Fibroblast of the aortic adventitia (primary cell): ENCODE measurements at places on chromosomes 3 and 15. TPM values are rescaled to one million over a fixed set of nuclear protein-coding genes. Genes with fewer than 3 reads are reported as not detected.

The AADACL2 gene
- total RNA-seq = 0.90 TPM in 1 of 2 replicates, not detected in the other

- DNase-seq = no peak
These were observed 15.8 kb upstream of the ALAS1 start for GRCh38 chr3:52182196-52182595.

GRCh38 chr3:160141485-160142185 is 83.6 kb upstream of the C3orf80 start:
- no peak for DNase-seq

- peak; percentile 29 for DNase-seq
These were observed 292.0 kb upstream of the CCDC54 start for GRCh38 chr3:107085261-107085660.

- DNase-seq = peak; percentile 10
These were observed 12.0 kb downstream of the BSN start for GRCh38 chr3:49566312-49566711.

- DNase-seq = peak; percentile 79
These were observed 174.0 kb upstream of the PRICKLE2 start for GRCh38 chr3:64399205-64399800.

GRCh38 chr3:146375219-146375618 is 94.1 kb downstream of the PLSCR2 start:
- peak; percentile 45 for DNase-seq

DNA sequence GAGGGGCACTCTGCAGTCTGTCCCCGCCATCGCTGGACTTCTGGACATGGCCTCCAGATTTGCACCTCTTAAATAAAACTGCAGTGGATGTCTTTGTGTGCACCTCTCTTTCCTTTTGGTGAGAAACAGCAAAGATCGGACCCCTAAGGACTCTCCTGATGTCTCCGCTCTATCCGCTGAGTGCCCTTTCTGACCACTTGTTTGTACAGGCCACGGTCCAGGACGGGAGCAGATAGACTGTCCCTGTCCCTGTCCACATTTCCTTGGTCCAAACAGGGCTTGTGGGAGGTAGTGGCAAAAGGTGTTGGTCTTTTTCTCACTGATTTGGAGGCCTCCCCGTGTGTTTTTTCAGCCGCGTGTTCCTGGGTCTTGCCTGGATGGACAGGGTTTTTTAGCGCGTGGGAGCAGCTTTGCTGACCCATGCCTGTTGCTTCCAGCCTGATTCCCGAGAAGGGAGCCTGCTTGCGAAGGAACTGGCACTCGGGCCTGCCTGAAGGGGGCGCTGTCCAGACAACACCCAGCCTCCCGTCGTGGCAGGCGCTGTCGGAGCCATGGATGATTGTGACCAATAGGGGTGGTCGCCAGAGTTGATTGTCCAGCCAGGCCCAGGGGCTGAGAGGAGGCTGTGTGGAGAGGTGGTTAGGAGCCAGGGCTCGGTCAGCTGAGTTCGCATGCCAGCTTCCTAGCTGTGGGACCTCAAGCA is 13.2 kb upstream of the STAB1 start:
- DNase-seq = no peak

The ATP13A4 gene
- 0.09 TPM in 1 of 2 replicates, not detected in the other for total RNA-seq

GRCh38 chr15:48250640-48251076 is 44.6 kb downstream of the SLC12A1 start:
- peak; percentile 88 for DNase-seq

The GPR62 gene
- total RNA-seq = 0.09 TPM in 1 of 2 replicates, not detected in the other

- DNase-seq = peak; percentile 24
These were observed 34.6 kb upstream of the CMTM8 start for GRCh38 chr3:32203854-32204253.

- no peak for DNase-seq
These were observed 100.0 kb downstream of the OXNAD1 start for GRCh38 chr3:16364963-16365362.

DNA sequence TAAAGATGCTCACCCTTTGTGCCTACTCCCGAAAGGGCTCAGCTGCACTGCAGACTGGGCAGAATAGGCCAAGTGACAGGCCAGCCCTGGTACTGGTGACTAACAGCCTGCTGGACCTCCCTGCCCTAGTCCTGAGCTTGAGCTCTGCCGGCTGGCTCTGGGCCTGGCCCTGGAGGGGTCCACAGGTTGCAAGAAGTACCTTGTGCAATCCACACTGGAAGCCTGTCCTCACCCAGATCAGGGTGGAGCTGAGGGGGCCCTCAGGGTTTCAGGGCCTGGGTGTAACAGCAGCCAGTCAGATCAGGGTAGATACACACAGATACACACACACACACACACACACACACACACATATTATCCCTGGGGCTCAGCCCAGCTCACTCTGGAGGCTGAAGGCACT is 27.3 kb upstream of the PLA2G4D start:
- no peak for DNase-seq

GRCh38 chr15:81311752-81312464 is 12.0 kb downstream of the STARD5 start:
- no peak for DNase-seq

The PPP1R14D gene
- total RNA-seq = not detected in 2 replicates

DNA sequence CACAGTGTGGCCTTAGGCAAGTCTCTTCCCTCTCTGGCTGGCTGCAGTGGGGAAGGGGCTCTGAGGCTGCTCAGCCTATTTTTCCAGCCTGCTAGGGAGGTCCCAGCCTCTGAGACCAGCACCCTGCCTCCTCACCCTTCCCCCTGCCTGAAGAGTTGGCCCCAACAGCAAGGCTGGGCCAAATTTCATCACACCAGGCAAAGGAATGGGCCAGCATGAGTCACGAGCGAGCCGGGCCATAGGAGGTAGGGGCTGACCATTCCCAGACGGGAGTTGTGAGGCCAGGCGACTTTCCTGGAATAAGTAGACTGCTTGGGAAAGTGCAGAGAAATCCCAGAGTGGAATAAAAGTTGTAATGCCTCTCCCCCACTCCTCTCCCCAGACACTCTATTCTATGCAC is 5.7 kb upstream of the FBLN2 start:
- DNase-seq = peak; percentile 98

The IL5RA gene
- 0.08 TPM in 1 of 2 replicates, not detected in the other for total RNA-seq

DNA sequence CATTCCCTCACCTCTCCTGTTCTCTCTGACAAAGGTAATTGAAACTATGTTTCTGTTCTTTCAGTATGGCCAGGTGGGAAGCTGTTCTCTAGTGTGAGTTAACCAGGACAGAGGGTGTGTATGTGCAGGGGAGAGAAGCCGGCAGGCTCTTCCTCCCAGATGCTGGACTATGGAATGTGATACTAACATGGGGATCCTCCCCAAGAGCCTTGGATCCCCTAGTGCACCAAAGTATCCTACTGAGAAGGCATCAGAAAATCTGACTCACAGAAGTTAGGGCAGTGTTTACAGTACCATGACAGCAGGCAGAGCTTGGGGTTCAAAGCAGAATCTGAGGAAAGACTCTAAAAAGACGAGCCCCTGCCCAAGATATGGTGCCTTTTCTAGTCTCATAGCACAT is 123.1 kb downstream of the APBA2 start:
- no peak for DNase-seq

- no peak for DNase-seq
These were observed 94.7 kb upstream of the TUSC7 start for GRCh38 chr3:116614795-116615362.

DNA sequence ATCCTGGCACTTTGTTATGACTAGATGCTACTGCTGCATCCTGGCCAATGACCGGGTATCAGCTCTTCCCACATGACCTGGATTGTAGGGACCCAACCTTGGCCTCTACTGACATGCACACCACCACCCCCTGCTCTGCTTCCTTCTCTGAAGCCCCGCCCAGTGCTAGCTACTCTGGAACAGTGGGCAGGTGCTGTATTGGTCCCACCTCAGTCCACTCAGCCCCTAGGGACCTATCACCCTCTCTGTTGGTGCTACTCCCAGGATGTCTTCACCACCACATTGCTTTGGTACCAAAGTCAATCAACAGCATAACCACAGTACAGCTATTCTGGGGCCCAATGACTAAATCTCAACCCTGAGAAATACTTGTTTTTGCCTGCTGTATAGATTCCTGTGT is 170.2 kb upstream of the PRICKLE2 start:
- no peak for DNase-seq

The GTF2A2 gene
- total RNA-seq = 16.4 and 38.5 TPM in 2 replicates

DNA sequence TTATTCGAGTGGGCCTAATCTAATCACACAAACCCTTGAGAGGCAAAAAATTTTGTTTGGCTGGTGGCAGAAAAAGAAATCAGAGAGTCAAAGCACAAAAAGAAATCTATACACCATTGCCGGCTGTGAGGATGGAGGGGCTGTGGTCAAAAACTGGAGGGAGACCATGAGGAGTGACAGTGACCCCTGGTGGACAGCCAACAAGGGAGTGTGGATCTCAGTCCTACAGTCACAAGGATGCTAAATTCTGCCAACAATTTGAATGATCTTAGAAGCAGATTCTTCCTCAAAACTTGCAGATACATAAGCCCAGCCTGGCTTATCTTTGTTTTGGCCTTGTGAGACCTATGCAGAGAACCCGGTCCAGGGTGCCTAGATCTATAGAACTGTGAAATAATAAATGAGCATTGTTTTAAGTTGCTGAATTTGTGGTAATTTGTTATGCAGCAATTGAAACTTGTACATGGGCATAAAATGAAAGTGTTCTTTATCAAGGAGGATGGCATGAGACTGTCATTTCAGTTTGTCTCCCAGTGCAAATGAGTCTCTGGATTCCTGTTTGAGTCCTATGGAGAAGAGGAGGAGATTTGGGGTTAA is 103.0 kb upstream of the ARHGEF26 start:
- DNase-seq = peak; percentile 8

GRCh38 chr3:188760408-188760807 is 411.4 kb upstream of the TPRG1 start:
- DNase-seq = peak; percentile 56

The SPPL2A gene
- total RNA-seq = 51.9 and 128 TPM in 2 replicates

DNA sequence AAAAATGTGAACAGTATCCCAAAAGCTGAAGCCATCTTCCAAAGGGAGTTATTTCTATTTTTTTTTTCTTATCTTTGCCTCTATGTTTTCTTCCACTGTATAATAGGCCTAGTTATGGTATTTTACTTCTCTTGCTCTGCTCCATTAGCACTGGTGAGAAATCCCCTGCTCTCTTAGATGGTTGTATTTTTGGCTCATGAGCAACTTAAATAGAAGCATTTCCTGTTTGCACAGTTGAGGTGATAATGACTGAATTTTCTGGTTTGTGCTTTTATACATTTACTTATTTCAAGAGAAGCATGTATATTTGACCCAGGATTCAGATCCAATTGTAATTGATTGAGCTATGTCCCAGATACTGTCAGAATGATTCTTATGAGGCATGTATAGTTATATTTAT is 61.6 kb upstream of the CD200R1L start:
- no peak for DNase-seq

GRCh38 chr3:190695994-190696393 is 166.5 kb downstream of the GMNC start:
- DNase-seq = no peak

- no peak for DNase-seq
These were observed 518.2 kb downstream of the CADM2 start for GRCh38 chr3:85476891-85477495.

The LRRC49 gene
- 12.0 and 25.2 TPM in 2 replicates for total RNA-seq

The BBX gene
- 77.8 and 81.8 TPM in 2 replicates for total RNA-seq

- DNase-seq = peak; percentile 78
These were observed 62.9 kb upstream of the THSD4 start for GRCh38 chr15:71052356-71052755.

GRCh38 chr3:95354489-95354888 is 1291.6 kb downstream of the NSUN3 start:
- DNase-seq = no peak

GRCh38 chr3:106542101-106542769 is 673.4 kb upstream of the CBLB start:
- DNase-seq = peak; percentile 34

The PLOD2 gene
- total RNA-seq = 46.1 and 114 TPM in 2 replicates

- no peak for DNase-seq
These were observed 631.8 kb downstream of the SQOR start for GRCh38 chr15:46266661-46267060.

The TMC3 gene
- under 0.01 TPM in 1 of 2 replicates, not detected in the other for total RNA-seq

GRCh38 chr3:9878700-9879099 is 1.4 kb downstream of the CIDEC start:
- no peak for DNase-seq

The SLC12A1 gene
- under 0.01 TPM in 1 of 2 replicates, not detected in the other for total RNA-seq

The KNG1 gene
- not detected in 2 replicates for total RNA-seq

The TXNRD3 gene
- 13.2 and 27.9 TPM in 2 replicates for total RNA-seq

The YEATS2 gene
- 15.8 and 30.3 TPM in 2 replicates for total RNA-seq

DNA sequence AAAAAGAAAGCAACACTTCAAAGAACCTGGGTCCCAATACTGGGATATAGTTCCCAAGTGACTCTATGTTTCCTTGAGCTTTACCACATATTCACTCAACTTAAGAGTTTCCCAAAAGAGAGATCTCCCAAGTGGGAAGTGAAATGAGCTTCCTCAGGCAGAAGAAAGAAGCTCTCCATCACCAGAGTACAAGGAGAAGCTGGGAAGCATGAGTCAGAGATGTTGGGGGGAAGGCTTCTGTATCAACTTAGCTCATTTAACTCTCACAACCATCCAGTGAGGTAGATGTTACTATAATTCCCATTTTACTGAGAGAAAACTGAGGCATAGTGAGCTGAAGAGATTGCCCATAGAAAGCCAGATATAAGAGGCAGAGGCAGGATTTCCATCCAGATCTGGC is 47.0 kb upstream of the TRIM42 start:
- peak; percentile 11 for DNase-seq

The DPPA4 gene
- not detected in 2 replicates for total RNA-seq

The SPSB4 gene
- total RNA-seq = not detected in 2 replicates

DNA sequence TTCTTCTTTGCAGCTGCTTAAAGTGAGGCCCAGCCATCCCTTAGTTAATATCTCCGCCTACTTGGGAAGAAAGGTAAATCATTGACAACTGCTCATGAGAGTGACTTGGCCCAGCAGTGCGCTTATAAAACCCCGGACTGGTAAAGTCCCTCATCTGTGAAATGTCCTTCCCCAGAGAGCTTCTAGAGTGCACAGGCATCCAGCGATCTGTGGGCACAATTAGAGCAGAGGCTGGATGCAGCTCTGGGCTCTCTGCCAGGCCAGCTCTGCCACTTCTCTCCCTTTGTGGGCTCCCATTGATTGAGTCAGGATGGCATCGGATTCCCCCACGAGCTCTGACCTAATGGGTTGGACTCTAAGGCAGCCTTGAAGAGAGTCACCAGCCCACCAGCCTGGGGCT is 219.0 kb upstream of the LINGO1 start:
- no peak for DNase-seq

DNA sequence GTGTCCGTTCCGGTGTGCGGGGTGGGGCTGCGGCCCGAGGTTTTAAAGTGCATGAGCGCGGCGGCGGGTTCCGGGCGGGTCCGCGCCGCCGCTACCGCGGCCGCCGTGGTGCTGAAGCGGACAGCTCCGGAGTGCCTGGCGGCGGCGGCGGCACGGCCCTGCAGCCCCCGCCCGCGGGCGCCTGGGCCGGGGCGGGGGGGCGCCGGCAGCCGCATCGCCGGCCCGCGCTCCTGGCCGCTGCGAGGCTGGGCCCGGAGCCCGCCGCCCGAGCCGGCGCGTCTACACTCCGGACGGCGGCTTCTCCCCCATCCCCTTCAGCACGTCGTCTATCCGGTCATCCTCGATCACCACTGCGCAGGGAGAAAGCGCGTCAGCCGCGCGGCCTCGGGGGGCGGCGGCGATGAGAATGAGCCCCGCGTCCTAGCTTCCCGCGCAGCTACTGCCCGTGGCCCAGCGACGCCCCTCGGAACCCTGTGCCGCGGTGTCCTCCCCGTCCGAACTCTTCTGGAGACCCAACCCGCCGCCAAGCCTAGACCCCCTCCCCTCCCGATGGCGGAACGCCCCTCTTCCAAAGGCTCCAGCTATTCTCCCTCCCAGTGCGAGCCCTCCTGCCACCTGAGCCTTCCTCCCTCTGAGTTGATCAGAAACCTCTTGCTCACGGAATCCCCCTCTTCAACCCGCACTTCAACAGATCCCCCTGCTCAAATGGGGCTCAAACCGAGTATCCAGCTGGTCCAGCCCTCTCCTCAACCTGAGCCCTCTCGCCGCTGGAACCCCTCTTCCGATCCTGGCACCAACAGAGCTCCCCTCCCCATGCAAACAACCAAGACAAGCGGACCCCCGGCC is 1.3 kb downstream of the CAMK2N2 start:
- DNase-seq = no peak
